Uterus (tissue), 4 donors: ENCODE measurements at places on chromosomes 5 and 9. TPM values are rescaled to one million over a fixed set of nuclear protein-coding genes. Genes with fewer than 3 reads are reported as not detected.

DNA sequence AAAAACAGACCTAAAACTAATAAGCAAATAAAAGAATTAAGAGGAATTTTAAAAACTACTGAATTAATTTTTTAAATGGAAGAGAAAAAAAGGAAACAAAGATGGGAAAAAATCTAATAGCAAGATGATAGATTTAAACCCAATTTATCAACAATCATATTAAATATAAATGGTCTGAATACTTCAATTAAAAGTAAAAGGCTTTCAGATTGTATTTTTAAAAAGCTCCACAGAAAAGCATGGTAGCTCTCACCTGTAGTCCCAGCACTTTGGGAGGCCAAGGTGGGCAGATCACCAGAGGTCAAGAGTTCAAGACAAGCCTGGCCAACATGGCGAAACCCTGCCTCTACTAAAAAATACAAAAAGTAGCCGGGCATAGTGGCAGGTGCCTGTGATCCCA is 11.3 kb upstream of the TSLP start:
- H3K27me3 ChIP-seq = no peaks in the 10 kb centered on the region
- no peaks in the 10 kb centered on the region for H3K4me1 ChIP-seq
- no peaks in the 10 kb centered on the region for H3K36me3 ChIP-seq
- DNase-seq = no peak
- H3K27ac ChIP-seq = no peak overlapping the region

- H3K36me3 ChIP-seq = no peaks in the 10 kb centered on the region
- no peak for DNase-seq
- H3K27ac ChIP-seq = no peak overlapping the region
- H3K4me1 ChIP-seq = no peaks in the 10 kb centered on the region
- no peak overlapping the region for H3K4me3 ChIP-seq
These were observed 172.2 kb downstream of the TRPM3 start for GRCh38 chr9:70949239-70949638.

GGTA1 gene
- total RNA-seq = 16.3 TPM

FRMD3 gene
- 1.8 TPM for total RNA-seq
